CD4-positive, CD25-positive, alpha-beta regulatory T cell (primary cell): ENCODE measurements at places on chromosomes 11 and 22. TPM values are rescaled to one million over a fixed set of nuclear protein-coding genes. Genes with fewer than 3 reads are reported as not detected.

Gene CLP1
- 18.2 TPM for total RNA-seq

Gene NOL12
- total RNA-seq, result 38.2 TPM

- DNase-seq, result no peak
These were observed 11.6 kb downstream of the TP53AIP1 start for GRCh38 chr11:128931066-128931465.

DNA sequence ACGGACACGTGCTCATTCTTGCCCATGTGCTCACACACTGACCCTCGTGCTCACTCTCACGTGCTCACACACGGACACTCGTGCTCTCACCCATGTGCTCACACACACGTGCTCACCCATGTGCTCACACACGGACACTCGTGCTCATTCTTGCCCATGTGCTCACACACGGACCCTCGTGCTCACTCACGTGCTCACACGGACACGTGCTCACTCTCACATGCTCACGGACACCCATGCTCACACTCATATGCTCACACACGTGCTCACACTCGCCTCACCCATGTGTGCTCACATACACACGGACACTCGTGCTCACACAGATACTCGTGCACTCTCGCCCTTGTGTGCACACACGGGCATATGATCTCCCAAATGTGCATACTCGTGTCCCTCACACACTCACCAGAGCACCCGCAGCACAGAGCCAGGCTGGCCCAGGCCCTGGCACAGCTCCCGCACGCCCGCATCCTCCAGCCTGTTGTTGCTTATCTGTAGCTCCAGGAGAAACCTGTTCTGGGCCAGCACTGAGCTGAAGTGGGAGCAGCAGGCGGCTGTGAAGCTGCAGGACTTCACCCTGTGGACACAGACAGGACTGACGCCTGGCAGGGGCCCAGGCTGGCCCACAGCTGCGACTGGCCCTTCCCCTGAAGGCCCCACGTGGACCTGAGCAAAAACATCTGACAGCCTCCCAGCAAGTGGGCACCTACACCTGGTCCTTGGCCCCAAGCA lies 9.3 kb downstream of the RNH1 start:
- DNase-seq, result no peak

GRCh38 chr11:96576383-96576782 lies 186.6 kb downstream of the JRKL start:
- DNase-seq, result no peak

DNA sequence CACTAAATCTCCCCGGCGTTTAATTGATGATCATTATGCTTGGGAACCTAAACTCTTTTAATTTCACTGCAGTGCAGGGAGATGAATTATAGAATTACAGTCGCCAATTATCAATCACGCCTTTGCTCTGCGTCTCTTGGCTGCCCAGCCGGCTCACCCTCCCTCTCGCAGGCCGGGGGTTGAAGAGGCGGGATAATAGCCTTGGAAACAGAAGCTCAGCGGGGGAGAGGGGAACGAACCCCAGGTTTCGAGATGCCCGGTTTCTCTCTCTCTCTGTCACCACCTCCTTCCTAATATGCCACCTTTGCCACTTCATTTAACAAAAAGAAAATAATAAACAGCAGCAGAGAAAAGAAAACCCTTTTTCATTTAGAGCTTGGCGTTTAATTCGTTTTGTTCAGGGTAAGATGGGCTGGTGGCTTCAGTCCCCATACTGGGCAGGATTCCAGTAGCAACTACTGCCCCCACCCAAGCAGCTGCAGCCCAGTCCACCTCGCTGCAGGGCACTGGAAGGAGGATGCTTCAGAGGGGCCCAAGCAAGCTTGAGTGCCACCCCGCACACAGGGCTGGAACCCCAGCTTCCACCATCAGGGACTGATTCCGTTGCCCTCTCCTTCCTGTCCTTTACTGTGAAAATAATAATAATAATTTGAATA lies 271.7 kb downstream of the BUD13 start:
- DNase-seq, result no peak
